Activated CD4-positive, alpha-beta T cell treated with anti-CD3 and anti-CD28 coated beads, Interleukin-2, amount 10 ng/mL, durations not matched to agents 24 days and 14 days (primary cell): ENCODE measurements at places on chromosomes 3 and 15. TPM values are rescaled to one million over a fixed set of nuclear protein-coding genes. Genes with fewer than 3 reads are reported as not detected.

- H3K27ac ChIP-seq = peak overlapping the region; percentile 54
- no peaks in the 10 kb centered on the region for H3K27me3 ChIP-seq
- DNase-seq = no peak
- H3K4me3 ChIP-seq = peak overlapping the region; percentile 70
- H3K4me1 ChIP-seq = peaks cover 77% of the 10 kb centered on the region
Measured at GRCh38 chr15:101246824-101247745, 4.8 kb downstream of the CHSY1 start.

DNA sequence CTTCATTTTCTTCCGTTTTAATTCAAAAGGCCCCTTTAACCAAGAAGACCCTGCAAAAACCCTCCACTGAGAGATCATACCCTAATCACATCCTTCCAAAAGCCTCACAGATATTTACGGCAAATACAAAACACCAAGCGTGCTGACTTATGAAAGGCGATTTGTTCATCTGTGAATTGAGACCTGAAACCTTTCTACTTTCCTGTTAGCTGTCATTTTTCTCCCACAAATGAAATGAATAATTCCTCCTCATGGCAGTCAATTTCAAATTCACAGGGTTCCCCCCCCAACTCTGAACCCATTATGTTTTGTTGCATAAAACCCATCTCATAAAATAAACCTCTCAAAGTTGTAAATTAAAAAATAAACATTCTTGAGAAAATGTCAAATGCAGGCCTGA is 149.6 kb downstream of the PDZRN3 start:
- no peaks in the 10 kb centered on the region for H3K36me3 ChIP-seq
- no peak for DNase-seq
- H3K27me3 ChIP-seq = peaks cover 3% of the 10 kb centered on the region
- no peaks in the 10 kb centered on the region for H3K4me1 ChIP-seq

The ITIH1 gene
- total RNA-seq = not detected in 2 replicates

The SLC26A6 gene
- 57.2 and 58.2 TPM in 2 replicates for total RNA-seq

The GOLGA8M gene
- 0.54 TPM in 1 of 2 replicates, not detected in the other for total RNA-seq

The KCNAB1 gene
- total RNA-seq = not detected in 2 replicates
